Activated T-cell treated with anti-CD3 and anti-CD28 coated beads, Interleukin-2, amount 50 U/mL, for 4 hours (primary cell): ENCODE measurements at places on chromosomes 13 and 19. TPM values are rescaled to one million over a fixed set of nuclear protein-coding genes. Genes with fewer than 3 reads are reported as not detected.

Gene ATP7B
- 0.83 TPM for total RNA-seq

DNA sequence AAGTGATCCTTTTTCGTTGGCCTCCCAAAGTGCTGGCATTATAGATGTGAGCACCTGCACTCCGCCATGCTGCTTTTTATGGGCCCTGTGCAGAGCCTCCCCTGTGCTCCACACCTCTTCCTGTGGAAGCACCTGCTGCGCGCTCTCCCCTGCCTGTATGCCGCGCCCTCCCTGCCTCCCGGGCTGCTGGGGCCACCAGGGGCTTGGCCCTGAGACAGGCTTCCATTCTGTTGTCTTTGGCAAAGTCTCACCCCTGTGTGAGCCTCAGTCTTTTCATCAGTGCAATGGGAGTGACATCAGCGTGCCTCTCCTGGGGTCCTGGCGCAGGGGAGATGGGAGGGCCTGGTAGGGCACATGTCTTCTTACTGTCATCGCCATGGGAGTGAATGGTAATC, 1.3 kb downstream of the FAM174C start:
- no peak for DNase-seq

- no peak for DNase-seq
Observed at GRCh38 chr19:31664096-31664495, 314.9 kb upstream of the TSHZ3 start.

Gene B3GNT8
- 0.15 TPM for total RNA-seq

Gene MISP
- not detected for total RNA-seq

DNA sequence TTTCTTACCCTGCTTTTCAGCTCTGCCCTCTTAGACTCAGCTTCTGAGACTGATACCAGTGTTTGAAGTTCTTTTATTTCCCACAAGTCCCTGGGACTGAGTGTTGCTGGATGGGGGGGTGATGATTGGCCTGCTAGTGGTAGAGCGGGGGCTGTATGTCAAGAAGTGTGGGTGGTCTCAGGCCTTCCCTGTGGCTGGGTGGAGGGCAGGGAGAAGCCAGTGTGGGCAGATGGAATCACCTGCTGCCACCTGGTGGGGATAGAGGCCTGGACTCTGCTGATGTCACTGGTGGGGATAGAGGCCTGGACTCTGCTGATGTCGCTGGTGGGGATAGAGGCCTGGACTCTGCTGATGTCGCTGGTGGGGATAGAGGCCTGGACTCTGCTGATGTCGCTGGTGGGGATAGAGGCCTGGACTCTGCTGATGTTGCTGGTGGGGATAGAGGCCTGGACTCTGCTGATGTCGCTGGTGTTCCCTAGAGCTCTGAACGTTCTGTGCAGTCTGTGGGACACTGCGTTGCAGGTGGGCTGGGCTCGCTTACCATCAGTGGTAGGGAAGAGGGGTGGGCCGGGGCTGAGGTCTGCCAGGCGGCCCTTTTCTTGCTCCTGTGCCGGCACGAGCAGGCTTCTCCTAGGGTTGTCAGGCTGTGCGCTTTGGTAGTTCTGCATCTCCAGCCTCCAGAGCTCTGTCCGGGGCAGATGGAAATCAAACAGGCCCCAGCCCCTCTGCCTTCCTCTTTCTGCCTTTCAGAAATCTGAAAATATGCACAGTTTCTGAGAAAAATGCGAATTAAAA, 101.3 kb downstream of the ARHGEF7 start:
- DNase-seq: peak; percentile 43

Gene PSG4
- not detected for total RNA-seq

DNA sequence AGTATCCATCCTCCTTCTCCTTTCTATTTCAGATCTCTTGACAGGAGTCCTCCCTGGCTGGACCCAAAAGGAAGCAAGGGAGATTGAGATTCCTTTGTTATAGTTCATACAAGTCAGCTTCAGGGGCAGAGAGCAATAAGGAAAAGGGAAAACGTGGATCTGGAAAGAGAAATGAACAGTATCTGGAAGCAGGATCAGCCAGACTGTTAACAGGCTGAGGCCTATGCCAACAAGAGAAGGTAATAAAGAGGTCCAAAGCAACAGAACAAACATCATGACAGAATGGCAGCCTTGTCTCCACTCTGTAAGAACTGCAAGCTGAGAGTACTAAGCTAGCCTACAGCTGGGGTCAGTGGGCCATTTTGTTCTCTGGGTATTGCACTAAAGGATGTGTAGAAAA, 64.5 kb downstream of the RAP2A start:
- DNase-seq: no peak

DNA sequence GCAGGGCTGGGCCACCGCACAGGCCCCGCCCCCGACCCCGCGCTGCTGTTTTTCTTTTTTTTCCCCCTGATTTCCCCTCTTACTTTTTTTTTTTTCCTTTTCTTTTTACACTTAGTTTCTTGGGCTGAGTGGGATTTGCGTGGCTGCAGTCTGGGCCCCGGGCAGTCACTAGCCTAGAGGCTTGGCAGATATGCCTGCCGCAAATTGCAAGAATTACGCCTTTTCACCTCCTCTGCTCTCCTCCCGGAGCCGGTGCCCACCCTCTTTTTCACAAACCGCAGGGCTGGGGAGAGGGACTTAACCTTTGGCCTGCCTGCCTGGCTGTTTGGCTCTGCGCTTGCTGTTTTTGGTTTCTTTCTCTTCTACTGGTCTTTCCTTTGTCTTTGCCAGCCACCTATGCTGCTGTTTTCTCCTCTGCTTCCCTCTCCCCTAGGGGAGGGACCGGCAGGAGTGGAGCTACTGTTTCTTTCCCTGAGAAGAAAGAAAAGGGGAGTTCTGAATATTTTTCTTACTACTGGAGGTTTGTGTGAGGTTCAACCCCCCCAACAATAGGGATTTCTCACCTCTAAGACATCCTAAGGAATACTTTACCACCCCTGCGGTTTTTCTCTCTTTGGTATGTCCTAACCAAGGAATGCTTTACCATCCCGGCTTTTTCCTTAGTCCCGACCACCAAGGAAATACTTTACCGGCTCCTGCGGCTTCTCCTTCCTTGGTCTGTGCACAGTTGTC, 11.0 kb downstream of the ZNF552 start:
- DNase-seq: no peak
